ENCODE measurements at places on chromosomes 1 and 21.
A peak's percentile ranks its signal among the peaks of the same experiment; 100 is the strongest.

GRCh38 chr1:63024132-63024531, 240.2 kb downstream of the ATG4C start:
- no peak for DNase-seq

DNA sequence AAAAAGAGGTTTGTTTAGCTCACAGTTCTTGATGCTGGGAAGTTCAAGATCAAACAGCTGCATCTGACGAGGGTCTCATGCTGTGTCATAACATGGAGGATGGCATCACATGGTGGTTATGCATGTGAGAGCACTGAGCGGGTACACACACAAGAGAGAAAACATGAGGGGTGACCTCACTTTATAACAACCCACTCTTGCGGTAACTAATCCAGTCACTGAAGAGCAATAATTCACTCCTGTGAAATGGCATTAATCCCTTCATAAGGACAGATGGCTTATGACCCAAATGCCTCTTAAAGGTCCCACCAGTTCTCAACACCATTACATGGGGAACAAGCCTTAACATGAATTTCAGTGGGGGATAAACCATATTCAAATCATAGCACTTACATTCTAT, 23.2 kb upstream of the CHIT1 start:
- DNase-seq, result no peak

DNA sequence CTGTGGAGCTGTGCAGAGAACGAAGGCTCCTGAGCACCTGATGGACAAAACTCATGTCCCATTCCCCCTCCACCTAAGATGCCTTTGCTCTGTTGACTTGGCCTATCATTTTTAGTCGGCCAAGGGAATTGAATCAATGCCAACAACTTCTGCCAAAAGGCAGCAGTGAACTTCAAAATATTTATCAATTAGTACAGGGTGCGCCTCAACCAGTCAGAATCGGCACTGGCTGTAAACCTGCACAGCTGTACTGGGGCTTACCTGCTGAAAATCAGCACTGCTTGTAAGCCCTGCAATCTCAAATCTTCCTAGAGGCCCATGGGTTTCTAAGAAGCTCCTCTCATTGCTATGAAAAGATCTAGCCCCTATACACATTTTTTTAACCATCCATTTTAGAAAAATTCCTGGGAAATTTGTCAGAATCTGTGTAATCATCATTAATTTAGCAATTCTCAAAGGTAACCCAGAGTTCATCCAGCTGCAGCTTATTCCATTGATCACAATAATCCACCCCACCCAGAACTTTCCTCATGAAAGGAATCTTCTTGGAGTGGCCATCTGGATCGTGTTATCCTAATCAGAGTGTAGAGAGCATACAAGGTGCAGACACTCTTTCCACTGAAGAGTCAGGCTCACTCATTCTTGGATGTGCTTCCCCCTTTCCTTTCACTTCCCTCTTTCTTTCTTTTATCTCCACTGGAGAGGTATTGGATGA, 40.2 kb downstream of the ADAMTS1 start:
- no peak for DNase-seq

DNA sequence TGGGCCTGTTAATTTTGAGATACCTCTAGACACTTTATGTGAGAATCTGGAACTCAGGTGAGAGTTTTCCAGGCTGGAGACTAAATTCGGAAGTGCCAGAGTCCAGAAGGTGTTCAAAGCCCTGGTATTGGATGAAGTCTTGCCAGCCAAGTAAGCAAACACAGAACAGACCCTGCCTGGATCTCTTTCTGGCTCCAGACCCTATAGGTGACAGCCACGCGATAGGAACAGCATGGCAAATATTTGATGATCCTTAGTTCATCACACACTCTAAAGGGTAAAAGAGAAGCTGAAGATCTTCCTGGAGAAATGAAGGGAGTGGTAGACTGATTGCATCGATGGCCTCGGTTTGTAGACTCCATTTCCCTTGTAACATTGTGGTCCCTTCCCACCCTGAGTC, 30.7 kb downstream of the SLC1A7 start:
- no peak for DNase-seq

- peak; percentile 85 for DNase-seq
Measured at GRCh38 chr1:23194119-23194984, 22.9 kb downstream of the HTR1D start.

DNA sequence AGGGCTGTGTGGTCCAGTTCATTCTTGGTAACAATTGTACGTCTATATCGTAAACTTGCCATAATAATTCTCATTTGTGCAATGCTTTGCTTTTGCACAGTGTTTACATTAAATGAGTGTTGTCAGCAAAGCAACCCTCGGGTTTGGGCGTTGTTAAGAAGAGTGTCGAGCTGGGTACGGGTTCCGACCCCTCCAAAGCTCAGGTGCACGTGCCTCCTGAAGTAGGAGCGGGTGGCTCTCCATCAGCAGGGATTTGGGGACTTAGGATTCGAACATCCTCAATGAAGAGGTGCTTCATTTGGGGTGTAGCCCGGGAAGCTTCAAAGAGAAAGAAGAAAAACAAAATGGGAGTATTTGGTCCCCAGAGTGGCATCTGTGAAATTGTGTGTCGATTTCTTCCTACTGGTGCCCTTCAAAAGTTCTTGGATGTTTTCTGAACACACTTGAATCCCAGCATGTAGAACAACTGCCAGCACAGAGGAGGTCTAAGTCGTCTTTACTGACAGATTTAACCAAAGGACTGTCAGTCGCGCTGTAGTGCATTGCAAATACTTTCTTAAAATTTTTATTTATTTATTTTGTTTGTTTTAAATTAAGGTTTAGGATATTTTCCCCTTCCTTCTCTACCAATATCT, 1.1 kb downstream of the TRIM58 start:
- DNase-seq, result no peak

DNA sequence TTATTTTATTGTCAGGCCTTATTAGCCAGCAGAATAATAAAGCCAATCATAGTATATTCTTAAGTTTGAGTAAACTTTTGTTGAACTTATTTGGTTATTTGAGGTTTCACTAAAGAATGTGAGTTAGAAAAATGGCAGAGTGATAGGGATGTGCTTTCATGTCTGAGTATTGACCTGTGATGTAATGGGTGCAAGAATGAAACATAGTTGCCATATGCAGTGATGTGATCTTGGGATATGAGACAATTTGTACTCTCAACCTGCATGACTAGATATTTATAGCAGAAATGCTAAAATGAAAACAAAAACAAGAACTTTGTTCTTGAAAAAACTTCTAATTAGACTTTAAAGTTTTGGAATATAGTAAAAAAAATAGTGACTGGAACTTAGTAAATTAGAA, 97.9 kb downstream of the DISP1 start:
- DNase-seq, result no peak

- DNase-seq, result no peak
Measured at GRCh38 chr1:164723296-164723798, 164.4 kb downstream of the PBX1 start.

DNA sequence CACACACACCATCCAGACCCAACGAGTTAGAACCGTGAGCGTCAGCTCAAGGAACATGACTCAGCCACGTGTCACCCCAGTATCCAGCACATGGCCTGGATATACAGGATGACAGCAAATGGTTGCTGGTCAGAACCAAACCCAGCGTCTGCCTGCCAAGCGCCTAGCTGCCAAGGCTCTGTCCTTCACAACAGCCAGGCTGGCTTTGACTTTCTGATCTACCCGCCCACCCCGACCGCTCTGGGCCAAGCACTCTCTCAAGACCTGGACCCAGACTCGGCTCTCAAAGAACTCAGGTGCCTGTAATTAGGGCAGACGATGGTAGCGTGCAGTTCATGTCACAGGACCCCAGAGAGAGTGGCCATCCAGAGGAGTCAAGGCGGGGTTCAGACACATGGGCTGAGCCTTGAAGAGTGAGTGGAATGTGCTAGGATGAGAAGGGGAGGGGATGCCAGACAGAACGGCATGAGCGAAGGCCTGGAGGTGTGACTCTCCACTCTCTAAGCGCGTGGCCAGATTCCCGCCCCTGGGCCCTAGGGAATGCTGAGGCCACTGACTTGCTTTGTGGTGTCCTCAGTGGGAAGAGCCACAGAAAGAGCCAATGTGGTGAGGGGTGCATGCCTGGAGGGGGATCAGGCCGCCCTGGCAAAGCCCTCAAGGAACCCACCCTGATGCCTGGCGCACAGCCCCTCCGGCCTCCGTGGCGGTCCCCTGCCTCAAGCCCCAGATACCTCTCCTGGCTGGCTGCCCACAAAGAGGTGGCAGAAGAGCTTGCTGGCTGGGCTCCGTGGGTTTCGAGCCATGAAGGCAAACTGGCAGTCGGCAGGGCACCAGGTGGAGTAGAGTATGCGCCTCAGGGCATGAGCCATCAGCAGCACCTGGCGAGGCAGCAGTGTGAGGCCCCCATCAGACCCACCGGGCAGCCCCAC, 7.0 kb downstream of the SH2D5 start:
- no peak for DNase-seq

DNA sequence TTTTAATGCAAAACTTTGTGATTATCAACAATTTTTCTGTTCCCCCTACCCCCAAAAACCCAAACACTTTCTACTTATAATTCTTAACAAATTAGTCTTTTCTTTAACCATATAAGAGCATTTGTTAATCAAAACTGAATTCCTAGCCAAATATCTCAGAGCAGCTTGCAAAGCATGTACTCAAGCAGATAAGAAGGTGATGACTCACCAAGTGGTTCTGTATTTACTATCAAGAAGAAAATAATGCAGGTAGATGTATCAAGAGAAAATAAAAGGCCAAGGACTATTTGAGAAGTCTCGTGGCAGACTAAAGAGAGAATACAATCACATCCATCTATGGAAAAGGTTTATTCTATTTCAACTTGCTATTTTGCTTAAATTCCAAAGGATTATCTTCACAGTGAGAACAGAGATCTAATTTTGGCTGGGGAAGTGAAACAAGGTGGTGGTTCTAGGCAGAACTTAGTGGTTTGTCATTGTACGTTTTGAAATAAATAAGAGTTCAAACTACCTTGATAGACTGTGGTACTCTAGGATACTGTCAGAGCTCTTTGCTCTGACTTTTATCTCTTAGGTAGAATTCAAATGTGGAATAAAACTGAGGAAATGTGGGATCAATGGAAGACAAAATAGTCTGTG, 94.7 kb upstream of the NRIP1 start:
- no peak for DNase-seq

- no peak for DNase-seq
Measured at GRCh38 chr1:94591823-94592570, 50.4 kb upstream of the F3 start.

- no peak for DNase-seq
Measured at GRCh38 chr1:86765073-86765472, 60.7 kb downstream of the SH3GLB1 start.
